ENCODE measurements at places on chromosomes 4 and X. TPM values are rescaled to one million over a fixed set of nuclear protein-coding genes. Genes with fewer than 3 reads are reported as not detected.

- H3K4me1 ChIP-seq, result no peaks in the 10 kb centered on the region
- H3K4me3 ChIP-seq, result no peak overlapping the region
Observed at GRCh38 chr4:70000711-70001110, 4.9 kb downstream of the STATH start.

- H3K4me3 ChIP-seq, result no peak overlapping the region
- no peaks in the 10 kb centered on the region for H3K27me3 ChIP-seq
- H3K4me1 ChIP-seq, result no peaks in the 10 kb centered on the region
- no peak overlapping the region for H3K27ac ChIP-seq
- no peaks in the 10 kb centered on the region for H3K36me3 ChIP-seq
Observed at GRCh38 chrX:8971116-8971515, 62.8 kb downstream of the FAM9B start.

- no peaks in the 10 kb centered on the region for H3K36me3 ChIP-seq
Observed at GRCh38 chrX:134622056-134622812, 36.0 kb downstream of the PLAC1 start.

DNA sequence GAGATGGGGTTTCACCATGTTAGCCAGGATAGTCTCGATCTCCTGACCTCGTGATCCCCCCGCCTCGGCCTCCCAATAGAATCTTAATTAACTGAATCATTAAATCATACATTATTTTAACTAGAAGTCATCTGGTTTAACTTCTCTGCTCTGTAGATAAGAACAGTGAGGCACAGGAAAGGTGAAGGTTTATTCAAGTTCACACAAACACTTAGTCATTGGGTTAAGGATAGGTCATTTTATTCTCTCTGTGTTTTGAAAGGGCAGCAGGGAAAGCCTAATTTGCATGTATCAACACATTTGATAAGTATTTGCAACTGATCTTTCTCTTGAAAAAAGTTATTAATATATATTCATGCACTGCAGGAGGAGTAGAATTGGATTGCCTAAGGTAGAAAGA is 1.1 kb upstream of the ETNPPL start:
- H3K36me3 ChIP-seq, result no peaks in the 10 kb centered on the region
- H3K27ac ChIP-seq, result no peak overlapping the region
- DNase-seq, result no peak
- H3K4me3 ChIP-seq, result no peak overlapping the region
- H3K27me3 ChIP-seq, result peaks cover 19% of the 10 kb centered on the region

GRCh38 chr4:145644699-145645098 is 25.5 kb downstream of the MMAA start:
- peaks cover 27% of the 10 kb centered on the region for H3K36me3 ChIP-seq
- H3K4me1 ChIP-seq, result no peaks in the 10 kb centered on the region
- H3K27me3 ChIP-seq, result no peaks in the 10 kb centered on the region
- H3K4me3 ChIP-seq, result no peak overlapping the region
- no peak overlapping the region for H3K27ac ChIP-seq

DNA sequence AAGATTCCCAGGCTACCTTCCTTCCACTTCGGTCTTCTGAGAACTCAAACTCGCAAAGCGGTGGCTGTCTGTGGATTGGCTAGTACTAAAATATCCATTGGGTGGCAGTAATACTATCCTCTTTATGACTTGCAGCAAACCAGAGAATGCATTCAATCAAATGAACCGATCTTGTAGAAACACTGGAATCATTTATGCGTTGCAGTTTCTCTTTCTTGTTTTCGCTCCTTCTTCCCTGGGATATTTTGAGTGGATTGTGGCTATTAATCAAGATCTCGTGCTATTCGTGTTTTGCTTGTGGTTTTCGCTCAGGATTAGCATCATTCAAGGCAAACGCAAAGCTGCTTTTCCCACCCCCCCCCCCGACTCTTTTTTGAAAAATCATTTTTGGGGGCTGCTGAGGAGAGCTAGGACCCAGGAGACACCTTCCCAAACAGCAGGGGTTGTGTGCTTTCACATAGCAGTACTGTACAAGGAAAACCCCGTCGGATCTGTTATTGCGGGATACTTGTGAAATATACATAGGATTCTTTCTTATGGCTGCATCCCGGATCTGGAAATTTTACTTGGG is at the start of gene IL1RAPL1:
Gene IL1RAPL1, plus strand, starts transcription at position 466 of the 571 bp plus-strand sequence.
- DNase-seq, result no peak
- H3K27me3 ChIP-seq, result no peaks in the 10 kb centered on the region
- H3K27ac ChIP-seq, result no peak within 1 kb of the TSS
- H3K4me1 ChIP-seq, result no peaks in the 10 kb centered on the region
- H3K36me3 ChIP-seq, result no peaks in the 10 kb centered on the region

DNA sequence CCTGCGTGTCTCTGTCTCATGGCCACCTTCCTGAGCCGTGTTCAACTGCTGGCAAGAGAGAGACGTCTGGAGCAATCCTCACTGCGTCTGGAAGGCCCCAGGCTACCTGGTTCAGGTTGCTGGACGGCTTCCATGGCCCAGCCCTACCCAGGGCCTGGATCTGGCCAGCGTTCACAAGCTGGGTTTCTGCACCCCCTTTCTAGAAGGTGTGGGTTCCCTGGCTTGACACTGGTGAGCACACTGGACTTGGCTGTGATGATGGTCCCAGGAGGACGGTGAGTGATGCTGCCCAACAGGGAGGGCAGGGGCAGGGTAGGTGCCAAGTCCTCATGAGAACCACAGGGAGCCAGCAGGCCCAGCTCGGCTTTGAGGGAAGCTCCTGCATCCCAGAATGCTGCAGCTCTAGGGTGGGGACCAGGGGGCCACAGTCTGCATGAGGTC is 63.4 kb downstream of the HTRA3 start:
- DNase-seq, result peak; percentile 46
- no peaks in the 10 kb centered on the region for H3K27me3 ChIP-seq
- H3K4me3 ChIP-seq, result no peak overlapping the region
- peaks cover 3% of the 10 kb centered on the region for H3K4me1 ChIP-seq
- H3K36me3 ChIP-seq, result no peaks in the 10 kb centered on the region

- H3K36me3 ChIP-seq, result no peaks in the 10 kb centered on the region
- H3K4me3 ChIP-seq, result no peak overlapping the region
- peak overlapping the region; percentile 50 for H3K27ac ChIP-seq
- DNase-seq, result no peak
Observed at GRCh38 chr4:47704693-47705325, 133.1 kb downstream of the CORIN start.

The ALB gene
- total RNA-seq, result not detected

The MAGEC1 gene
- not detected for total RNA-seq

The RPA4 gene
- total RNA-seq, result 1.9 TPM

The SUPT20HL1 gene
- total RNA-seq, result not detected

All from suprapubic skin (tissue), 4 donors.